ENCODE measurements at places on chromosomes 1 and 21.

DNA sequence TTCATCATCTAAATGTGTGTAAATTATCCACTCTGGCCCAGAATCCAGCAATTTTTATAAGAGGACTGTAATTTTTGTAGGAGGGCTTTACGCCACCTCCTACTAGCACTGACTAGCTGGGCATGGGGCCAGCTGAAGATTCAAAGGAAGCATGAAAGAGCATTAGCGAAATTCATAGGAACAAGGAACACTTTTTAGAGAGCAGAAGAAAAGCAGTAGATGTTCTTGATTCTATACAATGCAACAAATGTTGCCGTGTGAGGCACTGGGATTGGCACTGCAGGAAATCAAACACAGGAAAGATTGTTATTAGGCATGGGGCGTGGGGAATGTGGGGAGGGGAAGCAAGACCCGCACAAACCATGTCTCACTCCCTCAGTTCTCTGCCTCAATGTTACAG, 58.4 kb upstream of the PARP1 start:
- DNase-seq: no peak

DNA sequence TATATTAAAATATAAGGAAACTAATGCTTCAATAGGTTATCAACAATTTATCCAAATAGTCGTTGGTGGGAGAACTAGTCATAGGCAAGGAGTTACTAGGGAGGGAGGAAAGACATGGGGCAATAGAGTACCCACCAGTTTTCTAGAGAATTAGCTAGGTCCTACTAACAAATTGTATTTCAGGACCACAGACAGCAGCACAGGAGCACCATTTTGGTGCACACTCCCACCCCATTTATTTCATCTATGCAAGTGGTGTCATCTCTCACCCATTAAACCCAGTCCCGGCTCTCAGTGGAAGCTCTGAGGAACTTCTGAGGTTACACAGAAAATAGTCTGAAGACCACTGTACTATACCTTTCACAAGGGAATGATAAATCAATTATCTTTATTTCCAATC, 89.0 kb upstream of the BCAR3 start:
- DNase-seq: no peak

DNA sequence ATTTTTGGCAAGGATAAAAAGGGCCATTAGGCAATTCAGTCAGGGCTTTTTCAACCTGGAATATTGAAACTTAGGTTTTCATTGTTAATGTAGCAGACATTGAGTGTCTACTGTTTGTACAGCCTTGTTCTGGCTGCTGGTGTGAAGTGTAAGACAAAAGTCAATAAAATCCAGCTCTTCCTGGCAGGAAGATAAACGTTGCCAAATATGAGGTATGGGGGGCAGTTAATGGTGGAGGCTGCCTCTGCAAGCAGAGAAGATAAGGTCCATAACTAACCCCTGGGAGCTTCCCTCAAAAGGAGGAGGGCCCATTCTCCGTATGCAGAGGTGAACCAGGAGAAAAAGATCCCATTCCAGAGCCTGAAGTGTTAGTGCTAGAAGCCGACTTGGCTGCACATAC, 19.5 kb upstream of the SHE start:
- no peak for DNase-seq

GRCh38 chr1:153344718-153345025, 4.0 kb downstream of the PGLYRP4 start:
- DNase-seq: no peak

DNA sequence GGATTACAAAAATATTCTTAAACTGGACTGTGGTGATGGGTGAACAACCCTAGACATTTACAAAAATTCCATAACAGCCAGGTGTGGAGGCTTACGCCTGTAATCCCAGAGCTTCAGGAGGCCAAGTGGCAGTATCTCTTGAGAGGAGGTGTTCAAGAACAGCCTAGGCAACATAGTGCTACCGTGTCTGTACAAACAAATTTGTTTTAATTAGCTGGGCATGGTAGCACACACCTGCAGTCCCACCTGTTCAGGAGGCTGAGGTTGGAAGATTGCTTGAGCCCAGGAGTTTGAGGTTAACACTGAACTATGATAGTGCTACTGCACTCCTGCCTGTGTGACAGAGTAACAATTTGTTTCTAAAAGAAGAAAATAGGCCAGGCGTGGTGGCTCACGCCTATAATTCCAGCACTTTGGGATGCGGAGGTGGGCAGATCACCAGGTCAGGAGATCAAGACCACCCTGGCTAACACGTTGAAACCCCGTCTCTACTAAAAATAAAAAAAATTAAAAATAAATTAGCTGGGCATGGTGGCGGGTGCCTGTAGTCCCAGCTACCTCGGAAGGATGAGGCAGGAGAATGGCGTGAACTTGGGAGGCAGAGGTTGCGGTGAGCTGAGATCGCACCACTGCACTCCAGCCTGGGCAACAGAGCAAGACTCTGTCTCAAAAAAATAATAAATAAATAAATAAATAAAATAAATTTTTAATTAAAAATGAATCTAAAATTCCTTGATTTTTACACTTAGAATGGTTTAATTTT, 37.1 kb downstream of the ARID4B start:
- no peak for DNase-seq

DNA sequence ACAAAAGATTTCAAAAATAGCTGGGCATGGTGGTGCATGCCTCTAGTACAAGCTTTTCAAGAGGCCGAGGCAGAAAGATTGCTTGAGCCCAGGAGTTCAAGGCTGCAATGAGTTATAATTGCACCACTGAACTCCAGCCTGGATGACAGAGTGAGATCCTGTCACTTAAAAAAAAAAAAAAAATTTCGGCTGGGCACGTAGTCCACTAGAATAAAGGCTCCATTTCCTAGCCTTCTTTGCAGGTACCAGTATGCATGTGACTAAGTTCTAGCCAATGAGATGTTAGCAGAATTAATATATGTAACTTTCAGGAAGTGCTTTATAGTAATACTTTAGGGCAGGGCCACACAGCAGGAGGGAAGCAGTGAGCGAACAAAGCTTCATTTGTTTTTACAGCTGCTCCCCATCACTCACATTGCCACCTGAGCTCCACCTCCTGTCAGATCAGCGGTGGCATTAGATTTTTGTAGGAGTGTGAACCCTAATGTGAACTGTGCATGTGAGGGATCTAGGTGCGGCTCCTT, 28.8 kb upstream of the SYDE2 start:
- DNase-seq: no peak

- DNase-seq: peak; percentile 28
Measured at GRCh38 chr1:207868251-207868773, 42.6 kb downstream of the CD34 start.

GRCh38 chr1:35269201-35269988, 886 bp downstream of the ZMYM4 start:
- DNase-seq: peak; percentile 10

DNA sequence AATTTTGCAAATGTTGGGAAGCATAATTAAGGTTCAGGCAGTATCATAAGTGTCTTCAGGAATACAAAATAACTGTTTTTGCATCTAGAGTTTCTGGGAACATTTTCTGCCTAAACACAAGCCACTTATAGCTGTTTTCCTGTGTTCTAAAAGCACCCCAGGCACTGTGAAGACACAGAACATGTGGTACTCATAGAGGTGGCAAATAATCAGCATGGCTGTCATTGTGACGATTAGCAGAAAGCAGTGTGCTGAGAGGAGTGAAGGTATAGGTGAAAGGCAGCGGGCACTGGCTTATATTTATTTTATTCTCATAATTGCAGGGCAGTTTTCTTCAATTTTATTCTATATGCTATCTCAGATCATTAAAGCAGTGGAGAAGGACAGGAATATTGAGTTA, 119.6 kb downstream of the LRRC53 start:
- no peak for DNase-seq

Data from GM12865 (cell line).